ENCODE measurements at places on chromosomes 2 and 18.

DNA sequence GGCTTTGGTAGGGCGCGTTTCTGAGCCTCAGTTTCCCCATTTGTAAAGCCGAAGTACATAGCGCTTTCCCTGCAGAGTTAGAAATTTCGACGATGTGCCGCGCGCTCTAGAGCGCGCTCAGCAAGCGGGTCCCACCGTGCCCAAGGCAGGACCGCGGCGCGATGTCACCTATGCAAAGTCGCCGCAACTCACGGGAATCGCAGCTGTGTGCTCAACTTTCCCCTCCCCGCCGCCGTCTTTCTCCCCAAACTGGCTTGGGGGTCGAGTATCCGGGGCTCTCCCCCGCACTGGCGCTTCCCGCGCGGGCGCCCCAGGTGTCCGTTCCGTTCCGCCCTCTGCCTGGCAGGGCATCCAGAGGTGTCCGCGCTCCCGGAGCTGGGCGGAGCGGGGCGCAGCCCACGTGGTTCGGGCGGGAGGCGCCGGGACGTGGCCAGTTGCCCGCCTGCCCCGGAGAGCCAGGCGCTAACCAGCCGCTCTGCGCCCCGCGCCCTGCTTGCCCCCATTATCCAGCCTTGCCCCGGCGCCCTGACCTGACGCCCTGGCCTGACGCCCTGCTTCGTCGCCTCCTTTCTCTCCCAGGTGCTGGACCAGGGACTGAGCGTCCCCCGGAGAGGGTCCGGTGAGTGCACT, at the start of gene MLPH:
Gene MLPH (plus strand): TSS at position 433 of the 630 bp plus-strand sequence. CDS start 6,176 bp downstream, outside the sequence.
- DNase-seq = no peak

- no peak for DNase-seq
These were observed 269.2 kb downstream of the NYAP2 start for GRCh38 chr2:225668606-225669266.

DNA sequence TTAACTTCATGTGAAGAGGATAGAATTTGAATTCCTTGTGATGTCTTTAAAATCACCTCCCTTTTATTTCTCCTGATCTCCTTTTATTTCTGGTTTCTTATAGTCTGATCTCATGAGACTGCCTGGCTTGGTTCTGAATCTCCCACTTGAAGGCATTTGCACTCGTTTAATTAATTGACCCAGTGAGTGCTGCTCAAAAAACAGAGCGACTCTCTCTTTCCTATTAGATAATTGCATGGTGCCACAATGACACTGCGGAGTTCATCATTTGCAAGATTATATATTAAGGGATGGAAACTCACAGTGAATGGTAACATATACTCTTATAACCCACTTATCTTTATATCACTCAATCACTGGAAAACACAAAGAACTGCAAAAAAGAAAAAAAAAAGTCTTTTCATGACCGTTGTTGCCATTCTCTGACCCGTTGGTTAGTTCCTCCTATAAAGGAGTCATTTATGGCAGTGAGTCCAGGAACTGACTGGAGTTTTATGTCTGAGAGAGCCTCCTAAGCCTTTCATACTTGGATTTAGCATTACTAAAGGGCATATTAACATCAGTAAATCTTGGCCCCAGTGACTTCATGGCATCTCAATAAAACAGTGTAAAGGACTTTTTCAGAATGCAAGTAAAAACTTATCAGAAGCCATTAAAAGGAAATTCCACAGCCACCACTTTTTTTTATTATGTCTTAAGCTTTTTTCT, 103.3 kb upstream of the EPHA4 start:
- no peak for DNase-seq

DNA sequence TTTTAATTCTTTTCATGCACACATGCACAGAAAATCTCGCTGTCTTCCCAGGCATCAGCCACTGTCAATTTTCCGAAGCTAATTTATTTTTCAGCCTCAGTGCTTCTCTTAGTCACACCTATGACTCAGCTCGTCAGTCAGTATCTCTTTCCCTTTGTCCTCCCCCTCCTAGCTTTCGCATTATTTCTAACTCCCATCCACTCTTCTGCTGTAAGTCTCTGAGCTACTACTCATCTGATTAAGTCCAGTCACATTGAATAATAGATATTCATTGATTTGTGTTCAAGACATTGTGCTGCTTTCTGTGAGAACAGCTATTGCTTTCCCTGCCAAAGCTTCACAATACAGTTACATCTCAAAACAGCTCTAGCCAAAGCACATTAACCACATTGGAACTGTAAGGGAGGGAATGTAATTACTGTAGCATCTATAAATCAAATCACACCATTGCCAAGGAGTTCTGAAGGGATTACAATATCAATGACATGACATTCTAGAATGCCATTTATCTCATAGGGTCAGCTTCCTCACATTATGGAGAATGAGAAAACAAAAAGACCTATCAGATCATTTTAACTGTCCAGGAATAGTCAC, 89.4 kb downstream of the SCN3A start:
- DNase-seq = no peak

- no peak for DNase-seq
These were observed 107.3 kb downstream of the MTCL1 start for GRCh38 chr18:8812631-8813030.

DNA sequence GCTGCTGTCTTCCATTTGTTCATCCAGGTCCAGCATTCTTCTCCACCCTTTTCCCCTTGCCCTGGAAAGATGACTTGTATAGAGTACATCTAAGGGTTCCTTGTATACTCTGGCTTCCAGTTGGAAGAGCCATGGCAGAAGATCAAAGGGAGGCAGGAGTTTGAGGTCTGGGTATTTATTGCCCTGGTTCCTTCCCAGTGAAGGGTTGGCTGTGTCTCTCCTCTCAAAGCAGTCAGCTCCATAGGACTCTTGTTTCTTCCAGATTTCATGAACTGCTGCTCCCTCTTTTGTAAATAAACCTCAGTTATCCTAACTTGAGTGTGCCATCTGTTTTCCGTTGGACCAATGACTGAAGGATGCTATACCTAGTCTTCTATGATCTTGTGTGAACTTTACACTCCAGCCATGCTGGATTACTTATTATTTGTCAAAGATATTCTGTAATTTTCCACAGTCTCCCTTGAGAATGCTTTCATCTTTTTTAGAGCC, 6.4 kb downstream of the BBS5 start:
- no peak for DNase-seq
